ENCODE measurements at places on chromosomes 2 and 18.

GRCh38 chr18:41126541-41127235 is 828.3 kb upstream of the PIK3C3 start:
- no peak overlapping the region for H3K27ac ChIP-seq
- H3K36me3 ChIP-seq: no peaks in the 10 kb centered on the region
- H3K4me1 ChIP-seq: no peaks in the 10 kb centered on the region
- no peaks in the 10 kb centered on the region for H3K27me3 ChIP-seq

- peaks cover 4% of the 10 kb centered on the region for H3K36me3 ChIP-seq
- no peak overlapping the region for H3K27ac ChIP-seq
- H3K4me3 ChIP-seq: no peak overlapping the region
- no peak for DNase-seq
Measured at GRCh38 chr2:135948642-135949355, 36.6 kb downstream of the DARS1 start.

GRCh38 chr2:71933467-71934319 is 214.0 kb downstream of the CYP26B1 start:
- no peak for DNase-seq
- no peaks in the 10 kb centered on the region for H3K36me3 ChIP-seq
- H3K27me3 ChIP-seq: no peaks in the 10 kb centered on the region
- H3K27ac ChIP-seq: no peak overlapping the region

GRCh38 chr2:15557887-15558311 is 3.2 kb downstream of the NBAS start:
- DNase-seq: no peak
- H3K27me3 ChIP-seq: no peaks in the 10 kb centered on the region
- peaks cover 36% of the 10 kb centered on the region for H3K36me3 ChIP-seq

DNA sequence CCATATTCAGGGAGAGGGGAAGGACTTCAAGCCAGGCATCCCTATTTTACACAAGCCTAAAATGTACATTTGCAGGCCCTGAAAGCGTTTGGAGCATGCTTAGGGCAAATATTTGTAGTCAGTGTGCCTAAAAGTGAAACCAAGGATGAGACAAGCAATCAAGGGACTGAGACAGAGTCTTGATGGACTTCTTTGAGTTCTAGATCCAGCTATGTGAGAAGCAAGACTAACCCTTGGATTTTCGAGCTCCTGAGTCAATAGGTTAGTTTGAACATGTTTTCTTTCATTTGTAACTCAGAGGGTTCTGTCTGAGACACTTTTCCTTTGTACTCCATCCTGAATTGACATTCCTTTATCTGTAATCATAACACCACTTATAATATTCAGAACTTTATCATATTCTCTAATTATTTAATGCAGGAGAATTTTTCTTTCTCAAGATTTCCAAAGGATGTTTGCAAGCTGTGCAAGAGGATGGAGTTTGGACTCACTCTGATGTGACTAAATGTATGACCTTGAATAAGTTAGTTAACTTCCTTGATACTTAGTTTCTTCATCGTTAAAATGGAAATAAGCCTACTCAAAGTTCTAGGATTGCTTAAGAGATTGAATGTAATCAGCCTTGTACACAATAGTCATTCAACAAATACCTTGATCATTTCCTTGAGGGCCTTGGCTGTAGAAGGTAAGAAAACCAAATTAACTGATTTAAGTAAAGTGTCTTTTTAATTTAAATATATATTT is 1237.8 kb upstream of the ZEB2 start:
- H3K27ac ChIP-seq: no peak overlapping the region
- peaks cover 9% of the 10 kb centered on the region for H3K4me1 ChIP-seq
- DNase-seq: no peak
- no peaks in the 10 kb centered on the region for H3K27me3 ChIP-seq
- H3K36me3 ChIP-seq: no peaks in the 10 kb centered on the region
- no peak overlapping the region for H3K4me3 ChIP-seq

Data from CD14-positive monocyte (primary cell).